ENCODE measurements at places on chromosomes 6 and 20.
A peak's percentile ranks its signal among the peaks of the same experiment; 100 is the strongest.

DNA sequence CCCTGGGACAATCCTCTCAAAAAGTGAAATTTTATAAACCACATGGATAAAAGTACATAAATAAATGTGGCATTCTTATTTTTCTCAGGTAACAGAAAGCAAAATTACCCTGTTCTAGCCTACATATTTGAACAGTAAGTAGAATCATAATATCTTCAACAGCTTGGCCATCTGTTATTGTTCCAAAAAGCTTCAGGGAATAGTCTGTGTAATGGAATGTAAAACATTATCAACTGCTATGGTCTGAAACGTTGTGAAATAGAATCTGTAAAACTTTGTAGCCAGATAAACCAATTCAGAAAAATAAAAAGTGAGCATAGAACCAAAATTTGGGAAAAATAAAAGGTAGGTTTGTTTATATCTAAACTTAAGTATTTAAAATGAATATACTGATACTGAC is 114.7 kb downstream of the THEMIS start:
- DNase-seq: no peak

DNA sequence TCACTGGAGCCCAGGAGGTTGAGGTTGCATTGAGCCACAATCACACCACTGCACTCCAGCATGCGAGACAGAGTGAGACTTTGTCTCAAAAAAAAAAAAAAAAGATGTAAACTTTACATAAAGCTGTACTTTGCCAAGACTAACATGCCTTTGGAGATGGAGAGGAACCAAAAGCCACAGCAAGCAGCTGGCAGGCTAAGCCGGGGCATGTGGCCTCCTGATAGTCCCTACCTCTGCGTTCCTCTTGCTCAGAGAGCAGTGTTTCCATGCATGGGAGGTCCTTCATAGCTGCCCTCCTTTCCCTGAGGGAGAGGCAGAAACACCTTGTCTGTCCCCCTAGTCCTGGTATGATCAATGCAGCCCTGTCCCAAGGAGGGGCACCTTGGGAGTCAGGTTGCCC is 35.2 kb downstream of the SPATA2 start:
- no peak for DNase-seq

GRCh38 chr6:83708970-83709747 is at the start of gene SNAP91:
SNAP91 (minus strand) TSS chr6:83709101; CDS start chr6:83707927, 1,174 bp downstream.
- no peak for DNase-seq

- no peak for DNase-seq
Measured at GRCh38 chr20:18138266-18138582, 561 bp downstream of the KAT14 start.

- DNase-seq: no peak
Measured at GRCh38 chr20:10540636-10541493, 105.8 kb downstream of the SLX4IP start.

- DNase-seq: no peak
Measured at GRCh38 chr6:157996918-157997702, 15.4 kb downstream of the SYNJ2 start.

DNA sequence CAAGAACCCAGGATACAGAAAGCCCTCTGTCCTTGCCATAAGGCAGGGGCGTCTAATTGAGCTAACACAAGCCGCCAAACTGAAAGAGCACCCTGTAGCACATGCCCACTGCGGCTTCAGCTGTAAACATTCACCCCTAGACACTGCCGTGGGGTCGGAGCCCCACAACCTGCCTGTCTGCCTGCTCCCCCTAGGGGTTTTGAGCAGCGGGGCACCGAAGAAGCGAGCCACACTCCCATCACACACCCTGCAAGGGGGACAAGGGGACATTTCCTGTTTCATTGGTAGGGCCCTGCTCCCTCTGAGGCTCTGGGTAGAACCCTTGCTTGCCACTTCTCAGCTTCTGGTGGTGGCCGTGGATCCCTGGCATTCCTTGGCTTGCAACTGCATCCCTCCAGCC is 45.2 kb upstream of the BCLAF1 start:
- no peak for DNase-seq

DNA sequence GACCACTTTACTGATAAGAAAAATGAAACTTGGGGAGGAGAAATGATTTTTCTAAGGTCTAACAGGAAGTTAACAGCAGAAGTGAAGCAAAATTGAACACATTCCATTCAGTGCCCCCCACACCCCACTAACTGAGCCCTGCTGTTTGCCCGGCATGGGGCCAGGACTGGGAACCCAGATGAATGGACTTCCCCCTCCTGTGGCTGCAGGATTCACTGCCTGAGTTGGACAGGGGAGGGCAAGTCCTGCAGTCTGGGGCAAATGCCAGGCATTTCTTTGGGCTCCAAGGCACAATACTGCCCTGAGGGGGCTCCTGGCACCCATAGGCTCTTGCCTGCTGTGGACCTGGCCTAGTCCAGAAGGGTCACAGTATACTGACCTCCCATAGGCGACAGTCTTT is 28.3 kb downstream of the FYN start:
- DNase-seq: no peak

DNA sequence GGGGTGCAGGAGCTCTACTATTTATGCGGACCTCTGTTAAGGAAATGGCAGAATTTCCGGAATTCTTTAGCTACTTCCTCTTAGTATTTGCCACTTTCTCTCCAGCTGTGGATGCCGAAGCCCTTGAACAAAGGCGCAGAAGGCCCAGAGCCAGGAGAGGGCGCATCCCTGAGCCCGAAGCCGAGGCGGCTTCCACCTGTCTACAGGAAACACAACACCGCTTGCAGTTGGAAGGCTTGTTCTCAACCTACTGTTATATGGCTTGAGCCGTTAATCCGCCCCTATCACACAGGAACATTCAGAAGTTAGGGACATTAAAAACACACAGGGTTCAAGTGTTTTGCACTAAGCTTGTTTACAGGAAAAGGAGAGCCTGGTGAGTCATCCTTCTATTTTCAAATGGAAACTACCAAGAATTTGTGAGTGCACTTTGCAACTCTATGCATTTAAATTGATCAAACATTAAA is 417.1 kb downstream of the BCKDHB start:
- peak; percentile 78 for DNase-seq

DNA sequence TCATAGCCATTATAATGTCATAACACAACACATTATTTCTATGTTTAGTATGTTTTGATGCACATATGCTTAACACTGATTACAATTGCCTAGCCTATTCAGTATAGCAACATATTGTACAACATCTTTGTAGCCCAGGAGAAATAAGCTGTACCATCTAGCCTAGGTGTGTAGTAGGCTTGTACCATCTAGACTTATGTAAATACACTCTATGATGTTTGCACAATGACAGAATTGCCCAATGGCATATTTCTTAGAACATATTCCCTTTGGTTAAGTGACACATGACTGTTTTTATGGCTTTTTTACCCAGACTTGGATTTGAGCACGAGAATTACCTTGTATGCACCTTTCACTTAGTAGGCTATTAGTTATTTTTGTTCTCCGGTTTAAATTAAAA is 64.5 kb upstream of the HIVEP1 start:
- no peak for DNase-seq

- DNase-seq: no peak
Measured at GRCh38 chr6:94446120-94446519, 1026.8 kb upstream of the EPHA7 start.

DNA sequence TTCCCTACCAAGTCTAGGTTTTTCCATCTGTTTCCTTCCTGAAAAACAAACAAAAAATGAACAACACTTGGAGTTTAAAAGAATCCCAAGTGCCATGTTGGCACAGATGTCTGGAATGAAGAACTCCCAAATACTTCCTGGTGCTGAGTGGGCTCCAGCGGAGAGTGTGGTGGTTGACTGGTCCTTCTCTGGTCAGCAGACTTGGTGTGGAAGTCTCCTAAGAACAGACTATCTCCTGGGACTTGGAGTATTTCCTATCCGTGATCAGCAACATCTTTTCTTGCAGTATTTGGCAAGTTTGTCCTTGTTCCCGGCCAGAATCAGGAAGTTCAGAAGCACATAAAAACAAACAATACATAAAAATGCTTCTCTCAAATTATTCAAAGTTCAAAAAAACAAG is 154.1 kb downstream of the MTFR2 start:
- DNase-seq: no peak

- no peak for DNase-seq
Measured at GRCh38 chr6:3108746-3109414, 9.6 kb upstream of the BPHL start.

DNA sequence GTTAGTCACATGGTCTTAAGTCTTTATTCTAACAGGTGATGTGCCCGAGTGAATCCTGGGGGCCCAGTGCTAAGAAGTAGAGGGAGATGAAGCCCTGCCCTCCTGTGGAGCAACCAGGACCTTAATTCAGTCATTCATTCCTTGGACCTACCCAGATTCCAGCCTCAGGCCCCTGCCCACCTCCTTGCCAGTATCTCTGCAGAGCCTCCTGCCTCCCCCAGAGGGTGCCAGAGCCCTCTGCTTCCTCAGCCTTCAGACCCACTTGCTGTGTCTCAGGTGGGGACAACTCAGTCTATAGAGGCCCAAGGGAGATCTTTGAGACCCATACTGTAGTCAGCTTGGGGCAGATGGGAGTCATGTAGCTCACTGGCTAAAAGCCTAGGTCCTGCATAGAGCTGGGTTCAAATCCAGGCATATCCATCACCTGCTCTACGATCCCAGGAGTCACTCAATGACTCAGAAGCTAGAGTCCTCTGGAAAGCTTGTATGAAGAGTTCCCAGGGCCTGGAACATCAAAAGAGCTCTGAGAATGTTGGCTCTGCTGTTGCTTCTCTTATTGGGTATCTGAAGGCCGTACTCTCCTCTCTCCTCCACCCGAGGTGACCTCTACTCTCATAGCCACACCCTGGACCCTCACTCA is 3.9 kb upstream of the SIGLEC1 start:
- no peak for DNase-seq

- DNase-seq: no peak
Measured at GRCh38 chr6:37657112-37657886, 40.4 kb downstream of the MDGA1 start.

DNA sequence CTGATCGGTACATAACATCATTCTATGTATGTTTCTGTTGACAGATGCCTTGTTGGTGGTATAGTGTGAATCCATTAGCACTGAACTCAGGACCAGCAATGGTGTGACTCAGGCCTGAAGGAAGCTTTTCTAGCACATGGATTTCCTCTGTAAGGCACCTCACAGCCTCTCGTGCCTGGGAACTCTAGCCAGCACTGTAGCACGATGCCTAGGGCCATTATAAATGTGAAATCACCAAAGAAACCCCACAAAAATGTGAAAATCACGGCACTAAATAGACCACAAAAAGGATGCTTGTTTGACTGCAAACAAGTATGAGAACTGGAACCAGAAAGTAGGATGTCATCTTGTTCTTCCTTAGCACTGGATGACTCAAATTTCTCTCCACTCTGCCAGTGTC is 63.7 kb upstream of the NKX2-2 start:
- no peak for DNase-seq

DNA sequence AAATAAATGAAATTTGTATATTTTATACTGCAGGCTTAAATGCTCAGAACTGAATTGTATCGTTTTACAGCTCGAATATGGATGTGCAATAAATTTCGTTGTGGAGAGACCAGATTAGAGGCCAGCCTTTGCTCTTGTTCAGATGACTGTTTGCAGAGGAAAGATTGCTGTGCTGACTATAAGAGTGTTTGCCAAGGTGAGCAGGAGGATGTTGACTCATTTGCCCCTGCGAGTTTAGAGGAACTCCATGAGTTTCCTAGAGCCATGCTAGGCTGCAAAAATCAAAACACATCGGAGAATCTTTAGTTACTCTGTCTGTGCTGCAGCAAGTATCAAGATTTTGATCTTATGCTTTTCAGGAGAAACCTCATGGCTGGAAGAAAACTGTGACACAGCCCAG is 15.4 kb downstream of the ENPP3 start:
- peak; percentile 6 for DNase-seq

DNA sequence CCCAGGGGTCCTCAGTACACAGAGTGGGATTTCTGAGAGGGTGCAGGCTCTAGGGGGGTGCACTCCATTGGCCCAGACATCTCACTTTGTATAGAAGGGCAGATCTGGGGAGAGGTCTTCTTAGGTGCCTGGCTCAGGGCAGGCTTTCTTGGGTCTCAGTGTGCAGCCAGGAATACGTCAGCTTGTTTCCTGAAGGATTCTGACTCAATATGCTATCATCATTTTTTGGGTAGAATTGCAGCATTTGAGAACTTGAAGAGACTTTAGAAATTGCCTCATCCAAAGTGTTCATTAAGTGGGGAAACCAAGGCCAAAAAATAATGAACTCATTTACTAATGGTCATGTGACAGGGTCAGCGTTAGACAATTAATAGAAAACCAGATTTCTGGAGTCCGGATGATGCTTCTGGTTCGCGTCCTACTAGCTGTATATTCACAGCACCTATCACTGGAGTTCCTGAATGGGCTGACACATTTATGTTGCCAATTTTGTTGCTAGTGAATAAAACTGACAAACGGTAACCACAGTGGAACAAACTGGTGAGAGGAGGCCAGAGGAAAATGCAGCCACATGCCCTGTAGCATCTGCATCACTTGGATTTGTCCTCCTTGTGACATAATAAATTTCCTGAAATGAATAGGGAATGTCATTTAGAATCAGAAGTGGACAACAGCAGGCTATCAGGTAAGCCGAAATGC is 238.9 kb downstream of the TBC1D7 start:
- DNase-seq: no peak

DNA sequence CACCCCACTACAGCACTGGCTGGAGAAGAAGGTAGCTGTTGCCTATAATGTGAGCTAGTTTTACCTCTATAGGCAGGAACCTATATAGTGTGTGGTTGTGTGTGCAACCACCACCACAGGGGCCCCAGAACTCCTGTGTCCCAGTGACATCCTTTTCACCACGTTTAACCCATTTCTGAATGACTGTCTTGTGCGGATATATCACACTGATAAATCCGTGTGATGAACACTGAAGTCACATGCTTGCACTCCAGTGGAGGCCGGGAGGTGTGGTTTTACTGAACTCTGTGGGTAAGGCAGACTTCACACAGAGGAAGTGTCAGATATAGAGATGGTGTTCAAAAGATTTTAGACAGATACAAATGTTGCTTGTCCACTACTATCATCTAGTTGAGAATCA is 32.5 kb downstream of the SDHAF4 start:
- DNase-seq: no peak
